HTR-8/SVneo (cell line): ENCODE measurements at places on chromosomes 16 and 17.

DNA sequence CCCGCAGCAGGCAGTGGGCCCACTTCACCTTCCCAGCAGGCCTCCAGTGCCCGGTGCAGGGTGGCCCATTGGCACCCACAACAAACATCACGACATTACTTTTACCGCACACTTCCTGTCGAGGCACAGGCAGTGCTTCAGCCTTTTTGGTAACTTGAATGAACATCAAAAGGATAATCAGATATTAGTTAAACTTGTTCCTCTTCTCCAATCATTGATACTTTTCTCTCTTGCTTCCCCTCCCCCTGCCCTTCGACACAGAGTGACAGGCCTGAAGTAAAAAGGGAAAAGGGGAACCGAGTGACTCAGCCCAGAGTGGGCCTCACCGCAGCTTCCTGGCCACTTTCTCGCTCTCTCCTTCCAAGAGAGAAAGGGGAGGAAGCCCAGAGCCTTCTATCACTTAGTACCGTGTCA is 507.0 kb downstream of the MAF start:
- DNase-seq, result no peak

- peak; percentile 57 for DNase-seq
Observed at GRCh38 chr17:49694847-49695697, 12.7 kb downstream of the SLC35B1 start.

GRCh38 chr16:51967646-51968045 is 579.3 kb downstream of the TOX3 start:
- DNase-seq, result no peak

- DNase-seq, result no peak
Observed at GRCh38 chr17:9016941-9017552, 4.3 kb upstream of the NTN1 start.

DNA sequence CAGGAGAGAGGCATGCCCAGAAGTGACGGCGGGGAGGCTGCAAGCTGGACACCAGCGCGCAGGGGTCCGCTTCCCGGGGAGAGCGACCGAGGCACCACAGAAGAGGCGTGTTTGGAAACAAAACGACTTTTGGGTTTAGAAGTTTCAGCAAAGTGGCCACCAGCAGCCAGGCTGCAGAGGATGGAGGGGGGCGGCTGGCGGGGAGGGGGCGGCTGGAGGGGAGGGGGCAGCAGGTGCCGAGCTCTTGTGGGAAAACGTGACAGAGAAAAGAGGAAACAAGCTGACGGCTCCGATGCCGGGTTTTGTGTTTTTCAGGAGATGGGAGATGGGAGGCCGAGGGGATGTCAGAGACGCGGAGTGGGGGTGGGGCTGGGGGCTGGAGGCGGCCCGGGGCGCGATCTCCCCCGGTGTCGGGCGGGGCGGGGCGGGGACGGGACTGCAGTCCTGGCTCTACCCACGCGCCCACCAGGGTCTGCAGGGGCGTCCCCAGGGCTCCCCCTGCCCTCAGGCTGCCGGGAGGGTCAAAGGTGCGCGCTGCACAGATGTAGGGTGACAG is 32.1 kb upstream of the RPH3AL start:
- DNase-seq, result no peak

DNA sequence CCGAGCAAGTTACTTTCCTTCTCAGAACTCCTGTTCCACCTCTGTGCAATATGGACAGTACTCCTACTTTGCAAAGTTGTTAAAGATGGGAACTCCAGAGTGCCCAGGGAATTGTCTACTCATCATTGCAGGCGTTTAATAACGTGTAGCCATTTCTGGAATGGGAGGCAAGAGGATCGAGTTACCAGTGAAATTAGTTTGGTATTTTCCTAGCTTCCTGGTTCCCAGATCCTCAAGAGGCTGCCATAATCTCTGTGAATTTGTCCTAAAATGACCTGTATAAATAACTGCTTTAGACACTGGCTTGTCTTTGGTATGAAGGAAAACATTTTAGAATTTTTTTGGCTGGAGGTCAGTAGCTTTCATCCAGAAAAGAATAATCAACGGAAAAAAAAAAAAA is 27.7 kb downstream of the WWOX start:
- no peak for DNase-seq
